ENCODE measurements at places on chromosomes 16 and 17.

DNA sequence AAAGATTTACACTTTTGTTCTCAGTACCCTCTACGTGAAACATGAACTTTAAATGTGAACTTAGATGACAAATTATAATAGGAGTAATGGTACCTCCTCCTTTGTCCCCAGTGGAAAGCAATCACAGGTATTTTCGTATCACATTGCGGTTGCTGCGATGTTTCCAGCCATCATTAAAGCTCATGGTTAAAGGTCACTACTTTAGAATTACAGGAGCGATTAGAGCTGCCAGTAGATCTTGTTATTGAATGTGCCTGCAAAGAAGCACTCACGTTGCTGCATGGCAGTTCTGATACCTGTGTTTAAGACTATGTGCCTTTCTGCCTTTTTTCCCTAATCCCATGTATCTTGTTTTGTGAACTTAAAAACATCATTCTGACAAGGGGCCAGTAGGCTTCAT is 301.0 kb downstream of the CPPED1 start:
- DNase-seq: no peak

- DNase-seq: no peak
Measured at GRCh38 chr17:68221786-68222185, 26.1 kb upstream of the AMZ2 start.

- DNase-seq: no peak
Measured at GRCh38 chr17:76716146-76716838, 5.5 kb upstream of the MXRA7 start.

GRCh38 chr16:67661886-67662652 is 1.3 kb downstream of the PARD6A start:
- DNase-seq: no peak

- DNase-seq: no peak
Measured at GRCh38 chr16:72094266-72094610, 591 bp downstream of the DHX38 start.

DNA sequence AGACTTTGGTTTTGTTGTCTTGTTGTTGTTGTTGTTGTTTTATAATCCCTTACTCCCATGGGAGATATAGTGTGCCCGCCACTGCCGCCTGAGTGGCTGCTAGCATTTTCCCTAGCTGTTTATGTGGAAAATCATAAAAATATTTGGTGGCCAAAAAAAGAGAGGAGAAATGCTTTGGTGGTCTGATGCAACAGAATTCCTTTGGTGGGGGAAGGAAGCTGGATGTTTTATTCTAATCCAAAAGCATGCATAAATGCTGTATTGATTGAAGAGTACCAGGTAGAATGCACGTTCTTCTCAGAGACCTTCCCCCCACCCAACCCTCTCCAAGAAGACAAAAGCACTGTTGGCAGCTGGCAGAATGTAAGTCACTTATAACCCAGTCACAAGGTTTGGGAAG is 93.2 kb downstream of the C17orf67 start:
- no peak for DNase-seq

DNA sequence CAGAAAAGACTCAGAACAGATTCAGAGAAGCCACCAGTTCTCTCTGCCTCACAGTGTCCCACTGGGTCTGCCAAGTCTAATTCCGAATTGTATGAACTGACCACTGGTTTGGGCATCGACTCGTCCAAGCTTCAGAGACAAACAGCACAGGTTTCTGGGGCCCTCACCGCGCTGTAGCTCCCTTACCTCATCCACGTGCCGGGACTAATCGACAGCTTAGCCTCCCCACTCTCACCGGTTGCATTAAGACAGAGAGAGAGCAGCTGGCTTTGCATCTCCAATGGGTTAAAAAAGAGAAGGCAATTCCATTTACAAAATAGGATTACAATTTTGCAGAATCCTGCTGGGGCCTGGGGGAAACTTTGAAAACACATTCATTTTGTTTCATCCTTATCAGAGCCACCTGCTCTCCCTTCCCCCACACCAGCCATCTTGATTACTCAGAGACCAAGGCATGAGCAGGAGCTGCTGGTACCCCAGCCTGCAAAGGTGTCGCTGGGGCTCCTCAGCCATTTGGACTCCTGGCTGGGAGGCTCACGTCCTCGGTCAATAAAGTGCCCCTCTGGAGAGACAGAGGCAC is 95.3 kb upstream of the RPL38 start:
- no peak for DNase-seq

DNA sequence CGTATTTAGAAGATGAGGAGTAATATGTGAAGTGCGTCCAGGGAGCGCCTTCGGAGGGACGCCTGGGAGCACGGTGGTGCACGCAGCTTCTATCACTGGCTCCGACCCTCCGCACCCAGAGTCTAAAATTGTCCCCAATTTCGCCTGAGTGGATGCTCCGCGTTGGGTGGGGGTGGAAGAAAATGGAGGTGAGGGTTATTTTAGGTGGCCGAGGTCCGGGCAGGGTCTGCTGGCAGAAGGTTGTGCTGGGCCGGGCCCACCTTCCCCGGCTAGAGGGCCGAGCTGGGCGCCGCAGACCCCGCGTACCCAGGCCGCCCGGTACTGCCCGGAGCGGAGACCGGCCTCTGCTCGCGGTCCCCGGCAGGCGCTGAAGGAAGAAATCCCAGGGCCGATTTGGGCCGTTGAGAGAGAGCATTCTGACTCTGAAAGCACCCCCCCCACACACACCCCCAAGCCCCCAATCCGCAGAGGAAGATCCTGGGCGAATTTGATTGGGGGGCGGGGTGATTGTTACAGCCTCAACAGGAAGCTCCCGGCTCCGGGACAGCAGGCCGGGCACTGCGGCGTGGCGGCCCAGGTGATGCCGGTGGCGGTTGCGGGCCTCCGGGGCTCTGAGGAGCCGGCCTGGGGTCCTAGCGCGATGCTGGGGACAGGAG is 3.0 kb downstream of the BAHCC1 start:
- DNase-seq: no peak

DNA sequence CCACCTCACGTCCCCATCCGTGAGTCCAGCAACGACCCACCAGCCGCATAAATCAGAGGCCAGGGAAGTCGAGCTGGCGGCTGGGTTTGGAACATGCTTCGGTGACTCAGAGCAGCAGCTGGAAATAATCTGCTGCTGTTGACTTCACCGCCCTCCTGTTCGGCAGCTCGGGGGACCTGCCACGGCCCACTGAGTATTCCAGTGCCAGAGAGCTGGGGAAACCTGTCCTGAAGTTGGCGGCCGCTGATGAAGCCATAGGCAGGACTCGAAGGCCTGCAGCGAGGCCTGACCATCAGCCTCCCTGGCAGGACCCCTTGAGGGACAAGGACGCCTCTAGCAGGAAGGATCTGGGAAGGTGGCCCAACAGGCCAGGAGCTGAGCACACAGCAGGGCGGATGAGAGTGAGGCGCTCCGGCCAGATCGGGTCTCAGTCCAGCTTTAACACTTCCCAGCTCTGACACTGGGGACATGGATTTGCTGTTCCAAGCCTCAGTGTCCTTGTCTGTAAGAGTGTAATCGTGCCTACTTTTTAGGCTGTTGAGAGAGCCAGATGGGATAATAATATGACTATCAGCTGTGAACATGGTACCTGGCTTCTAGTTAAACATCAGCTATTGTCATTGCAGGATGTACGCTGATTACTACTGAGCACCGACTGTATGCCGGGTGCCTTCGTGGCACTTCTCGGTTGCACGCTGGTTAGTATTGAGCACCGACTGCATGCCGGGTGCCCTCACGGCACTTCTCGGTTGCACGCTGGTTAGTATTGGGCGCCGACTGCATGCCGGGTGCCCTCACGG is 50.4 kb upstream of the CIBAR2 start:
- no peak for DNase-seq

- DNase-seq: no peak
Measured at GRCh38 chr17:55321427-55322060, 56.8 kb downstream of the HLF start.

DNA sequence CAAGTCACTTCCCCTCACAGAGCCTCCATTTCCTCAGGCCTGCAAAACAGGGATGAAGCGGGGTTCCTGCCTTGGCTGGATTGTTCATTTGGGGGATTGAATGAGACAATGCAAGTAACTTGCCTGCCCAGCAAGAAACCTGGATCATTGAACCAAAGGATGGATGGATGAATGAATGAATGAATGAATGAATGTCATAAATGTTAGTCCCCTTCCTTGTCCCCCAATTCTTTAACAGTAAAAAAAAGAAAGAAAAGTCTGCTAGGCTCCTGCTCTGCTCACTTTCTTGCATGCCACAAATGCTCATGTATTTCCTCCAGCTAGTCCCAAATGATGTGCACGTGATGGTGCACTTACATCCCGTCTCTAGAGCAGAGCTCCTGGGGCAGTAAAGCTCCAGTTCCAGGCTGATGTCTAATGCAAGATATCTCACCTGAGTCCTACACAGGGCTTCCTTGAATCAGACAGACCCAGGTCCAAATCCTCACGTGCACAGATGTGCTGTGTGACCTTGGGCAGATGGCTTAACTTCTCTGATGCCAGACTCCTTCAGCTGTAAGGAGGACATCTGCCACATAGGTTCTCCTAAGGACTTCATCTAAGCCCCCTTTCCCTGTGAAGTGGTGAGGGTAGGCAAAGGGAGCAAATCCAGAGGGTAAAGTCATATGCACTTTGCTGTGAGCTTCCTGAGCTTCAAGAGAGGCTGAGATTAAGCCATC is 45.5 kb downstream of the C16orf82 start:
- no peak for DNase-seq

DNA sequence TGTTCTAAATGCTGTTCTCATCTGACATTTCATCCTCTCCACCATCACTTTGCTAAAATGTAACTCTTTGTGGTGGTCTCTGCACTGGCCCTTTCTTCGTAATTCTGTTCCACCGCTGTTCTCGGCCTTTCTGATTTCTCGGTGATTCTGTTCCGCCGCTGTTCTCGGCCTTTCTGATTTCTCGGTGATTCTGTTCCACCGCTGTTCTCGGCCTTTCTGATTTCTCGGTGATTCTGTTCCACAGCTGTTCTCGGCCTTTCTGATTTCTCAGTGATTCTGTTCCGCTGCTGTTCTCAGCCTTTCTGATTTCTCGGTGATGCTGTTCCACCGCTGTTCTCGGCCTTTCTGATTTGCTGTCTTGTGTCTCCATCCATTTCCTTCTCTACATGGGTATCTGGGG is 12.3 kb downstream of the FOXF1 start:
- DNase-seq: no peak

DNA sequence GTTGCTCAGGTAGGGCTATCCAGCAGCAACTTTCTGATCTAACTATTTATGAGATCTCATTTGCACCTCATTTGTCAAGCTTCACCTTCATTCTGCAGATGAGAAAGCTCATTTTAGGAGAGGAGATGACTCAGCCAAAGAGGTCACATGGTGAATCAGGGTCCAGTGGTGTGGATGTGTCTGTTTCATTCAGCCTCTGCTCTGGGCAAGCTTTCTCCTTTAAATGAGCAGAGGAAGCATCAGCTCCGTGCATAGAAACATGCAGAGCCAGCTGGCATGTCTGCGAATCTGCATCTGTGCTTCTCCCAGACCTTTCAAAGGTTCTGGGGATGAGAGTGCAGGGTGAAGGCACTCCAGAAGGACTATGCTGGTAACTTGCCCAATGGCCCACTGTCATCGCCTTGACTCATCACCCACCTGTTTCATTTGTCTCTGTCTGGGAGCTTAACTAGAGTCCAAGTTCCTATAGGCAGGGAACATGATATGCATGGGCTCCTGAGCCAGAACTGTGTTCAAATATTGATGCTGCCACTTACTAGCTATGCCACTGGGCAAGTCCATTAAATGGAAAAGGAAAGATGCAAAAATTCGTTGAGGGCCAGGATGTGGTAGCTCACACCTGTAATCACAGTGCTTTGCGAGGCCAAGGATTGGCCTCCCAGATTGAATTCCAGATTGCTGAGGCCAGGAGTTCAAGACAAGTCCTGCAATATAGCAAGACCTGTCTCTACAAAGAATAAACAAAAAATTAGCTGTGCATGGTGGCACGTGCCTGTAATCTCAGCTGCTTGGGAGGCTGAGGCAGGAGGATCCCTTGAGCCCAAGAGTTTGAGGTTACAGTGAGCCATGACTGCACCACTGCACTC is 67.1 kb upstream of the NLK start:
- no peak for DNase-seq

Measured in spinal cord (tissue), 10 donors.